ENCODE measurements at places on chromosomes 2 and 18.

- H3K4me3 ChIP-seq: no peak overlapping the region
- no peak for DNase-seq
- H3K27me3 ChIP-seq: no peaks in the 10 kb centered on the region
- no peak overlapping the region for H3K27ac ChIP-seq
- no peaks in the 10 kb centered on the region for H3K36me3 ChIP-seq
- H3K4me1 ChIP-seq: peaks cover 8% of the 10 kb centered on the region
These were observed 200.5 kb downstream of the EXOC6B start for GRCh38 chr2:72625366-72625765.

- peaks cover 77% of the 10 kb centered on the region for H3K36me3 ChIP-seq
- no peak overlapping the region for H3K4me3 ChIP-seq
- no peak for DNase-seq
- no peak overlapping the region for H3K27ac ChIP-seq
These were observed 35.9 kb upstream of the MCFD2 start for GRCh38 chr2:46951290-46952064.

GRCh38 chr2:20578266-20578894 is 72.5 kb downstream of the HS1BP3 start:
- H3K27ac ChIP-seq: peak overlapping the region; percentile 71
- H3K4me1 ChIP-seq: peaks cover 36% of the 10 kb centered on the region
- H3K36me3 ChIP-seq: no peaks in the 10 kb centered on the region
- H3K4me3 ChIP-seq: no peak overlapping the region
- H3K27me3 ChIP-seq: no peaks in the 10 kb centered on the region

- DNase-seq: no peak
- no peaks in the 10 kb centered on the region for H3K27me3 ChIP-seq
- H3K36me3 ChIP-seq: peaks cover 4% of the 10 kb centered on the region
- H3K27ac ChIP-seq: no peak overlapping the region
These were observed 89.5 kb downstream of the NCOA1 start for GRCh38 chr2:24580561-24580960.

DNA sequence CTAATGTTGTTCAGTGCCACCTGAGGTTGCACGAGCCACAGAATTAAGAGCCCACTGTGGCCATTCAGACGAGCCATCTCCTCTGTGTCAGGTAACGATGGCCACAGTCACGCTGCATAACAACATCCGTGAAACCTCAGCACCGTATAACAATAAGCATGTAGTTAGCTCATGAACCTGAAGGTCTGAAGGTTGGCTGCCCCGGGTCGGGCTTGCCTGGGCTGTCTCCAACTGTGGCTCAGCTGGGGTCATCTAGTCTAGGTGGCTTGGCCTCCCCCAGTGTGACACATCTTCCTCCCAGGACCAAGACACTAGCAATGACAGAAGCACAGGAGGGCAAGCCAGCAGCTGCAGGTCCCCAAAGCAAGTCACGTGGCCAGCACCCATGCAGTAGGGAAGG is 258.0 kb downstream of the GLI2 start:
- H3K27ac ChIP-seq: no peak overlapping the region
- H3K36me3 ChIP-seq: no peaks in the 10 kb centered on the region
- DNase-seq: no peak
